ENCODE measurements at places on chromosomes 1 and 21. TPM values are rescaled to one million over a fixed set of nuclear protein-coding genes. Genes with fewer than 3 reads are reported as not detected.

DNA sequence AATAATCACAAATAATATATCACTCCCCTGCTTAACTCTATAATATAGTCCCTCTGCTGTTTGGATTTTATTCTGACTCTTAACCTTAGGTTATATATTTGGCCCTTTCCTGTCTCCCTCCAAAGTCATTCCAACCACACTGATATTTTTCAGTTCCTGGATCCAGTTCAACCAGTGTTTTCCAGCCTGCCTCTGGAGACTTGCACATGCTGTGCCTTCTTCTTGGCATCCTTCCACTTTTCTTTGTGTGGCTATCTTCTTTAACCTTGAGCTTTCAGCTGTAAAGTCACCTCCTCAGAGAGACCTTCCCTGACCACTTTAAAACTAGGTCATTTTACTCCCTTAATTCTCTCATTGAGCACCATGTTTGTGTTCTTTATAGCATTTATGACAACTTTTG is 19.4 kb downstream of the CERS2 start:
- H3K27me3 ChIP-seq: no peaks in the 10 kb centered on the region
- DNase-seq: no peak
- H3K4me3 ChIP-seq: no peak overlapping the region
- no peak overlapping the region for H3K27ac ChIP-seq

RIPPLY3 gene
- 0.34 TPM for total RNA-seq

DNA sequence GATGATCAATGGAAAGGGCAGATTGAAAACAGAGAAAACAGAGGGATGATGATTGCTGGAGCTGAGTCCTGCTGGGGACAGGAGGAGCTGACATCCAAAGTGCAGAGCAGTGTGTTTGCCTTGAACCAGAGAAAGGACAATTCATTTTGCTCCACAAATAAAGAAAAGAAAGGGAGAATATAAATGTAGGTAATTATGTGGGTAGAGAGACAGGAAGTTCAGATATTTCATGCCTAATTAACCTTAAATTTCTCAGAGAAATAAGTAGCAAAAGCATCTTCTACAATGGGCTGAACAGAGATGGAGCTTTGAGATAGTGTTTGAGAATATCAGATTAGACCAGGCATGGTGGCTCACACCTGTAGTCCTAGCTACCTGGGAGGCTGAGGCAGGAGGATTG is 93.2 kb downstream of the TNFSF18 start:
- H3K36me3 ChIP-seq: no peaks in the 10 kb centered on the region
- no peak overlapping the region for H3K4me3 ChIP-seq
- no peaks in the 10 kb centered on the region for H3K27me3 ChIP-seq
- H3K27ac ChIP-seq: no peak overlapping the region
- no peaks in the 10 kb centered on the region for H3K4me1 ChIP-seq
- DNase-seq: no peak

WNT3A gene
- total RNA-seq: 4.8 TPM

CORT gene
- total RNA-seq: 1.1 TPM
